ENCODE measurements at places on chromosomes 4 and X.
A peak's percentile ranks its signal among the peaks of the same experiment; 100 is the strongest.

GRCh38 chrX:15114743-15115566 lies 154.9 kb downstream of the ASB9 start:
- DNase-seq = no peak

GRCh38 chr4:47624031-47624441 lies 139.0 kb downstream of the ATP10D start:
- no peak for DNase-seq

DNA sequence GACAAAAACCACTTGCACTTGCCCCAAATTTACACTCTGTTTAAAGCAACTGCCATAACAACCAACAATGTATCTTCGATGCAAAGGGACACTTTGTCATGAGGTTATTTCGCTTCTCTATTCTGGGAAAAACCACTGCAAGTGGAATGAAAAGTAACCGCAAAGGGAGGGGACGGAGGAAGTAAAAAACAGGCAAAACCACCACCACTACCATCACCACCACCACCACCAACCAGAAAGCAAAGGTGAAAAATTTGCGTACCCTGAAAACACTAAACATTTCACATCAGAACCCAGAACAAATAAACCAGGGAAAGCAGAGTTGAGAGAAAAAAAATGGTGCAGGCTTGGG lies 1.2 kb upstream of the N4BP2 start:
- DNase-seq = peak; percentile 77

DNA sequence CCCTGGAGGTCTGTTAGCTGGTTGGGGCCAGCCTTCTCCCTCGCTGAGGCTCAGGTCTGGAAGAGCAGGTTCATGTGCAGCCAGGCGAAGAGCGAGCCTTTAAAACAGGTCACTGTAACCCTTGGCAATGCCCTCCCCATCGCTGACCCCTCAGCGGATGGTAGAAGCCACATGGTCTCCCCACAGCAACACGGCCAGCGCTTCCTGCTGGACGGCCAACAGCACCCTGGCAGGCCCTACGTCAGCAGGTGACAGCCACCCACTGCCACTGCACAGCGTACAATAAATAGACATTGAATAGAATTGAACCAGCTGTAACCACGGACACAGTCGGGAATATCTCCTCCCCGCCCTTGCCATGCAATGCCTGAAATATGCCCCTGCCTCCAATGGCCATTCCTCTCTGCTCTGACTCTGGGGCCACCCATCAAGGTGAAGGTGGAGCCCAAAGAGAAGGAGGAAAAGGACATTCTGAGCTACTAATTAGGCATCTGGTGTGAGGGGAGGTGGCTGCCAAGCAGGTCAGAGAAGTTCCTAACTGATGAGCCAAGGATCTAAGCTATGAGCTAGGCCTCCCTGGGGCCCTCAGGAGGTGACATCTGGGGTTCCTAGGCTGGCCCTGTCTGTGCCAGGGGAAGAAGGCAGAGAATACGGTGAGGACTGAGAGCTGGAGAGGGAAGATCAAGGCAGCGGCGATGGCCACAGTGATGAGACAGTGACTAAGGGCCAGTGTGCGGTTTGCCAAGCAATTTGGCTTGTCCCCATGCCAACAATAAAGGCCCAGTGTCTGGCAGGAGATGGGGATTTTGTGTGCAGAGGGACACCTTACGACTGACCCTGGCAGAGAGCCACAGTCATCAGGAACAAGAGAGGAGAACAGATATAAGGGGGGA lies 202.3 kb downstream of the BCOR start:
- no peak for DNase-seq

- DNase-seq = no peak
Measured at GRCh38 chr4:10733481-10734062, 49.0 kb upstream of the CLNK start.

DNA sequence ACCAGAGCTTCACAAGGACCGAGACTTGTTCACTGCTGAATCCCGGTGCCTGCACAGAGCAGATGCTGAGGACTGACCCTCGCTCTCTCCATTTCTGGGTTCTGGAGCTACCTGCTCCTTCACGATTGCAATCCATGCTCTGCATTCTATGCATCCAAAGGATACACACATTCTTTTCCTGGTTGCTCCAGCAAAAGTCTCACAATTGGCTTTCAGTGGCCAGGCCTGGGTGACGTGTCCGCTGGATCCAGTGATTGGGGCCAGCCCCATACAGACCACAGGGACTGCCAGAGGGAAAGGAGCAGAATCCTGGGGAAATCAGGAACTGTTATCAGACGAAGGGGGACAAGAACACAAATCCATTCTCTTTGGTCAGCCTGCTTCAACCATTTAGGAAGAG lies 14.9 kb upstream of the CDKN2AIP start:
- DNase-seq = no peak

DNA sequence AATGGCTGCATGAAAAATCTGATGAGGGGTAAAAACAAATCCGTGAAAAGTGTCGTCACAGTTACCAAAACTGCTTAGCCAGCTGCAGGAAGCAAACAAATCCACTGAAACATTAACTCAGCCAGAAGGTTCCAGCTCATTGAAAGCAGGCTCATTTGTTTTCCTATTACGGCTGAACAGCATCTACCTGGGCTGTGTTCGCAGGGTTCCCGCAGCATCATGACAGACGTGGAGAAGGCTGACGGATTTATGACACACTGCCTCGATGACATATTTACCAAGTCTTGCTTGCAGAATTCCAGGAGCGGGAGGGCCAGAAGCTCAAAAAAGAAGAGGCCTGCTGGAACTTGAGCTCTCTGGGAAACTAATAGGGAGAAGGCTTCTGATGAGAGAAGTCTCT lies 781.1 kb downstream of the RAB28 start:
- no peak for DNase-seq

DNA sequence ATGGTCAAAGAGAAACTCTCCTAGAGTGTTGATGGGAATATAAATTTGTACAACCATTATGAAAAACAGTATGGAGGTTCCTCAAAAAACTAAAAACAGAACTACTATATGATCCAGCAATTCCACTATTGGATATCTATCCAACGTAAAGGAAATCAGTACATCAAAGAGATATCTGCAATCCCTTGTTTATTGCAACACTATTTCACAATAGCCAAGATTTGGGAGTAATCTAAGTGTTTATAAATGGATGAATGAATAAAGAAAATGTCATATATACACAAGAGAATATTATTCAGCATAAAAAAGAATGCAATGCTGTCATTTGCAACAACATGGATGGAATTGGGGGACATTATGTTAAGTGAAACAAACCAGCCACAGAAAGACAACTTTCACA lies 1118.1 kb upstream of the PRKX start:
- no peak for DNase-seq

DNA sequence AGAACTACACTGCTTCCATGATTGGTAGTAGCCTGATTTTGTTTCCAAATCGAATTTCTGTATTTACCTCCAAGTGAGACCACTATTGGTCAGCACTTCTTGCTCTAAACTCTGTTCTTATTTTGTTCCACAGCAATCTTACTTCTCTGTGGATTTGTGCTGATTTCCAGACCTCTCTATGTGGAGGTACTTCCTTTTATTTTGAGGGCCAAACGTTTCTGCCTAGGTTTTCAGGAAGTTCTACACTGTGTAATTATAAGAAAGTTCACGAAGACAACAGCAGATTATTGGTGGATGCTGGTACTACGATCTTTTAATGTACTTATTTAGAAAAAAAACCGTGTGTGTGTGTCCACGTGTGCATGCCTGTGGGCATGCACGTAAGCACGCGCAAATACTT lies 46.7 kb downstream of the DTHD1 start:
- DNase-seq = no peak

DNA sequence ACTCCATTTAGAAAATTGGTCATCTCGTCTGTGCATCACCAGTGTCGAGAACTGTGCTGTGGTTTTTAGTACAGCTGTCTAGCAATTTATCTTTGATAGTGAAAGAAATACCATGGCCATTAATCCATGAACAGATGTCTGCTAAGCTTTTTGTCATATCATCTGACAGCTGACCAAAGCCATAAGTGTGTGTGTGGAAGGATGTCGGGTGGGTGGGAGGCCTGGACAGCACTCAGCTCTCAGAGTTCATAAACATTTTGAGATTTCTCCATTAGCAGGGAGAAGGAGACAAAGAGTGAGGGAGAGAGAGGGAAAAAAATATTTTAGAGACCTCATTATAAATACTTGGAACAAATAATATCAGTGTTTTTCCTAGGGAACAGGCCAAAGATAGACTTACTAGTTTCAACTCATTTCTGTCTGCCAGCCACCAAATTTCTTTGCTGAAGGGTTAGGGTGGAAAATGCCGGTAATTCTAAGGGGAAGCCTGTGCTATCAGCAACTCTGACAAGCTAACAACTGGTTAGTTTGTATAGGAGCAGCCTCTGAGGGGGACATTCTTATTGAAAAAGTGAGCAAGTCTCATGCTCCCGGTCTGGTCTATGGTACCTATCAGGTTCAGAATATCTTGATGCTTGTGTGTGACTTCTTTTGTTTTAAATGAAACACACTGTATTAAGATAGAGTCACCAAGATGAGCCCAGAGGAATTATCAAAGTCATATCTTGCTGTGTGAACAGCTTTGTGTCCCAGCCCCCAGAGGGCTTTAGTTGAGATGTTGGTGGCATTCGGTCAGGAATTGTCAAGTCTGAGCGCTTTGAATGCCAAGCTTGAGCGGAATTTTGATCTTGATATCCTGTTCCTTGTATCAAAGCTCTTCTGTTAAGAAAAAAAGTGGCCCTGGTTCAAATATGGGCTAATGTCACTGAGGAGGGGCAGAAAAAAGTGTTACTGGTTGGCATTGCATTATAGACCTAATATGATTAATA lies 41.9 kb upstream of the PDLIM3 start:
- no peak for DNase-seq

- no peak for DNase-seq
Measured at GRCh38 chrX:49309401-49309981, 6.0 kb downstream of the GAGE10 start.

DNA sequence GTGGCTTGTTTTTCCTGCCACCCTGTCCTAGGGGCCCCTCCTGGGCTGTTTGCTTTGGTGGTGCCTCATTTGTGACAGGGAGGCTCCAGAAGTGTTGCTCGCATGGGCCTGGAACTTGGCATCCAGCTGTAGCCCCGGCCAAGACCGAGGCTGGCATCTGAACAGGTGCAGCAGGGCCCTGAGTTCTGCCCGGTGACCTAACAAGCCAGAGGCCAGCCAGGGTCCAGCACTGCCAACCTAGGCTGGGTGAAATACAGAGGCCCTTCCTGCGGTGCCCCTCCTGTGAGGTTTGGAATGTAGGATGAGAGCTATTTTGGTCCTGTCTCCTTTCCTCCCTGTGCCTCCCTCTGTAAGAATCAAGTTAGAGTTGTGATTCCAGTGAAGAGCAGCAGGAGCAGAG lies 58.5 kb downstream of the STARD8 start:
- no peak for DNase-seq

- no peak for DNase-seq
Measured at GRCh38 chrX:38704146-38704882, 96.9 kb upstream of the MID1IP1 start.

DNA sequence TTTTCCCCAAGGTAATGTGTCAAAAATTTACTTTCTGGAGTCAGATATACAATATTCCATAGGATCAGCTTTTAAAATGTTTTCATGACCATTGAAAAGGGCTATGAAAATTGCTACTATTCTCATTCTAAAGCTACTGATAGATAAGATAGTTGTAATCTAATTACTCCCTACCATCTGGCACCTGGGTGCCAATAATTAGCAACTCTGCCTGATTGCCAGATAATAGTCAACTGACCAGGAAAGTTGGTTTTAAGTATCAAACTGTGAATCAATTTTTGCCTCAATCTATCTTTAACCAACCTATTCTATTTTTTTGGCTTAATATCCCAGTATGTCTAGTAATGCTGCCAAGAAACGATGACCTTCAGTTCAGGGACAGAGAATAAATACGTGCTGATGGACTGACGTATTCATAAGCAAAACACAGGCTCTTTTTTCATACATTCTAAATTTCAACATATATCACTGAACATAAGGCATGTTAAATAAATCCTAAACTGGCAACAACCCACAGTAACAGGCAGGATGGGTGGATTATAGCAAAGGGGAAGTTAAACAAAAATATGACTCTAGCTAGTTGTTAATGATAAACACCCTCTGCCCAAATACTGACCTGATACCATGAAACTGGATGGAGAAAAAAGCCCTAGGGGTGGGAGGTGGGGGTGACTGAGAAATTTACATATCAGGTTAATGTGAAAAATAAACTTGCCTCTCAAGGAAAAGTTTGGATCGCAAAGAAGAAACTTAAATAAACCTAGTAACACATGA lies 18.2 kb downstream of the SH3RF1 start:
- no peak for DNase-seq

GRCh38 chrX:53239474-53239873 lies 14.5 kb upstream of the KDM5C start:
- no peak for DNase-seq

GRCh38 chr4:61085534-61085933 lies 114.6 kb upstream of the ADGRL3 start:
- no peak for DNase-seq

DNA sequence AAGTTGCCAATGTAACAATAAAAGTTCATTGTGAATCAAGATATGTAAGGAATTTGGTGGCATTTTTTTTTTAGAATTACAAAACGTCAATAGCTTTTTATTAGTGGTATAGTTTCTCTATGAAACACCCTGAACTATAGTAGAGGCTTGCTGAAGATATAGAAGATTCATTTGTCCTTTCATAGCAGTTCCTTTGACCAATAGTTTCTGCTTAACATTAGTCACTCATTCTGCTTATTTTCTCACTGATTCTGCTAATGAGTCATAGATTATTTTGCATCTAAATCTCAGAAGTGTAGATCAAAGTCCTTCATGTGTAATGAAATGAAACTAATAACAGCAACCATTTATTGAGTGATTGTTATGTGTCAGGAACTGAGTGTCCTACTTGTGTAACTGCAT lies 205.0 kb upstream of the TET2 start:
- DNase-seq = no peak

GRCh38 chr4:137693641-137694040 lies 161.3 kb upstream of the PCDH18 start:
- DNase-seq = no peak

- no peak for DNase-seq
Measured at GRCh38 chr4:185888676-185889075, 76.7 kb upstream of the SORBS2 start.

DNA sequence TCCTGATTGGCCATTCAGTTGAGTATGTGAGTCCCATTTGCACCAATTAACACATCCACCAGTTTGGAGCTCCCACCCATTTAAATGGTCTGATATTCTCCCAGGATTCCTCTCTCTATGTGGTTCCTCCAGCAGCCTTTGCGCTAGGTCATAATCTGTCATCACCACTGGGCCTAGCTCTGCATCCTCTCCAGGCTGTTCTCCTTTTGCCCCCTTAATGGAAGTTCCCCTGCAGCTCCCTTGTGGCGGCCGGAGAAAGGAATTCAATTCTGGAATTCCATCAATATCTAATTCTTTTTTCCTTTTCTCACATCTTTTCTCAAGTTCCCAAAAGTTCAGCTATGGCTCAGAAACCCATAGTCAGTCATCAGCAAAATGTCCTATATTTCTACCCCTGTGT lies 2184.4 kb upstream of the AGA start:
- DNase-seq = no peak
